Glutamatergic neuron (in vitro differentiated cells): ENCODE measurements at places on chromosomes 1 and 21. TPM values are rescaled to one million over a fixed set of nuclear protein-coding genes. Genes with fewer than 3 reads are reported as not detected.

PCSK9 gene
- total RNA-seq: 2.1 TPM

- peaks cover 4% of the 10 kb centered on the region for H3K36me3 ChIP-seq
- no peak overlapping the region for H3K27ac ChIP-seq
- H3K4me1 ChIP-seq: no peaks in the 10 kb centered on the region
- DNase-seq: no peak
- H3K4me3 ChIP-seq: no peak overlapping the region
Observed at GRCh38 chr1:15311880-15312279, 64.9 kb downstream of the FHAD1 start.

NDUFV3 gene
- total RNA-seq: 33.9 TPM

SH2D1B gene
- not detected for total RNA-seq

- DNase-seq: no peak
- H3K27me3 ChIP-seq: peaks cover 12% of the 10 kb centered on the region
- peak overlapping the region; percentile 90 for H3K4me3 ChIP-seq
- peak overlapping the region; percentile 83 for H3K27ac ChIP-seq
- peaks cover 25% of the 10 kb centered on the region for H3K4me1 ChIP-seq
Observed at GRCh38 chr1:9590201-9590600, 1.5 kb downstream of the TMEM201 start.

- no peak overlapping the region for H3K27ac ChIP-seq
- H3K36me3 ChIP-seq: no peaks in the 10 kb centered on the region
- H3K4me3 ChIP-seq: no peak overlapping the region
- H3K4me1 ChIP-seq: peaks cover 5% of the 10 kb centered on the region
- peaks cover 13% of the 10 kb centered on the region for H3K27me3 ChIP-seq
Observed at GRCh38 chr21:41950941-41951351, 2.9 kb downstream of the C2CD2 start.

- H3K36me3 ChIP-seq: no peaks in the 10 kb centered on the region
- peaks cover 3% of the 10 kb centered on the region for H3K4me1 ChIP-seq
- peak overlapping the region; percentile 34 for H3K27ac ChIP-seq
Observed at GRCh38 chr1:14498839-14499238, 99.6 kb upstream of the KAZN start.

GRCh38 chr1:205144046-205144720 is 22.4 kb upstream of the RBBP5 start:
- H3K27me3 ChIP-seq: no peaks in the 10 kb centered on the region
- peaks cover 6% of the 10 kb centered on the region for H3K4me1 ChIP-seq
- H3K4me3 ChIP-seq: no peak overlapping the region

PTPN7 gene
- total RNA-seq: not detected

DNA sequence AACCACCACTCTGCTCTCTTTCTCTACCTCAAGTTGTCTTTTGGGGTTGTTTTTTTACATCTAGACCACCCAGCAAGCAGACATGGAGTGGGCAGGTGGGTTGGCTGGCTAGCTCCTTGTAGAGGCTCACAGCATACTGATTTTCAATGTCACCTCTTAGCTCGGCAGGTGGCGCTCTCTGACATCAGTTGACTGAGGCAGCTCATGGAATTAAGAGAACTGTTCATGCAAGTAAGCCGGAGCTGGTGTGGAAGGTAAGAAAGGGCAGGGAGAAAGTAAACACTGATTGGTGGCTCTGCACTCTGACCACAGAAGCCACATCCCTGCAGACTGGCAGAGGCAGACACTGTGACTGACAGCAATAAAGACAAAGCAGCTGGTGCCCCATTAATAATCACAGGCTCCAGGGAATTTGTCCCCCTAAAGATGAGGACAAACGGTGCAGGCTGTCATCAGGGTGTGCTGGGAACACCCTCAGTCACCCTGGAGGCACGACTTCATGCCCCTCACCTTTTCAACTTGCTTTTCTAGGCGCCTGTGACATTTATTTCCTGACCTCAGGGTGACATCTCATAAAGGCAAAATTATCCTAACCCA is 226.8 kb downstream of the LMX1A start:
- no peak overlapping the region for H3K27ac ChIP-seq
- peak; percentile 87 for DNase-seq
- H3K4me1 ChIP-seq: peaks cover 7% of the 10 kb centered on the region

CRYAA gene
- not detected for total RNA-seq
